Activated CD4-positive, alpha-beta T cell treated with anti-CD3 and anti-CD28 coated beads, Interleukin-2, amount 50 U/mL, for 4 hours (primary cell): ENCODE measurements at places on chromosomes 11 and 22.
A peak's percentile ranks its signal among the peaks of the same experiment; 100 is the strongest.

DNA sequence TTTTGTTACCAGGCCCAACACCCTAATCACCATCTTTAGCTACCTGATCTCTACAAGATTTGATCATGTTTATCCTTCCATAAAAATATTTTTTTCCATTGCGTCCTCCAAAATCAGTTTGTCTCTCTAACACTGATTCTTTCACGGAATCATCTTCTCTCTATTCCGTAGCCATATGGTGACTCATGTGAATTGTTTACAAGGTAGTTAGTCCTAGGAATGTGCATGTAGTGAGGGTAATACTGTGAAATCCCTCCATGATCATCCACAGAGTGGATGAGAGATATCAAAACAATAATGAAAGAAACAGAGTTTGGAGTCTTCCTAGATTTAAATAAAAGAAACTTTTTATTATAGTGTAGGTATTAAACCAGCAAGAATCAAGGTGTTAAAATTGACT lies 230.2 kb downstream of the METTL15 start:
- DNase-seq: no peak

DNA sequence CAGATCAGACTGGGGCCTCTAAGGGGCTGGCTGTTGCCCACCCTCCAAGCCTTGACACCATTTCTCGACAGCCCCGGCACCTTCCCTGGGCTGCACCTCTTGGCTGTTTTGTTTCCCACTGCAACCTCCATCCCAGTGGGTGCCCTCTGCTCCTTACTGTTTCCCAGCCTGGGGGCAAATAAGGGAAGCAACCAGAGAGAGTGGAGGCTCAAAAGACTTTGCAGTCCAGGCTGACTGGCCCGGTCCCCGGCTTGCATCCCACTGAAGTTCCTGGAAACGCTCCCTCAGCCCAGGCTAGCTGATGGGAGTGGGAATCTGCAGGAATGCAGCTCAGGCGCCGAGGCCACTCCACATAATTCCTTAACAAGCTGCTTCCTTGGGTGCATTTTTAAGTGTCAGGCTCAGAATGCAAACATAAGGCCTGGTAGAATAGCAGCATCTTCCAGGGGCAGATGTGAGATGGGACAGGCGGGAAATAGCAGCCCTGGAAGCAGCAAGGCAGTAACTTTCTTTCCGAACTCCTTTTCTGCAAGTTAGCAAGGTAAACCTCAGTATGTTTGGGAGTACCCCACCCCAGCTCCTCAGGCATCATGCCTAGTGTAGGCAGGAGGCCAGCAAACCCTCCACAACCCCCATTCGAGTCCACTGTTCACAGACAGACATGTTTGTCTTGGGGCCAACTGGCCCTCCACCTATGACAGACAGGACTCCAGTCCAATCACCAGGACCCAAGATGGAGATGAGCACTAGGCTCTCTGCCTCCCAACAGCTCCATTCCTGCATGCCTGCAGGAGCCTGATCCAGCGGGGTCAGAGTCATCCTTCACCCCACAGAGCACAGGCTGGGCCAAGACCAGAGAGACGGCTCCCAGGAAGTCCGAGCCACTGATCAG lies 39.3 kb downstream of the RPL27A start:
- no peak for DNase-seq

GRCh38 chr22:48137640-48138039 lies 1375.2 kb downstream of the TBC1D22A start:
- no peak for DNase-seq

DNA sequence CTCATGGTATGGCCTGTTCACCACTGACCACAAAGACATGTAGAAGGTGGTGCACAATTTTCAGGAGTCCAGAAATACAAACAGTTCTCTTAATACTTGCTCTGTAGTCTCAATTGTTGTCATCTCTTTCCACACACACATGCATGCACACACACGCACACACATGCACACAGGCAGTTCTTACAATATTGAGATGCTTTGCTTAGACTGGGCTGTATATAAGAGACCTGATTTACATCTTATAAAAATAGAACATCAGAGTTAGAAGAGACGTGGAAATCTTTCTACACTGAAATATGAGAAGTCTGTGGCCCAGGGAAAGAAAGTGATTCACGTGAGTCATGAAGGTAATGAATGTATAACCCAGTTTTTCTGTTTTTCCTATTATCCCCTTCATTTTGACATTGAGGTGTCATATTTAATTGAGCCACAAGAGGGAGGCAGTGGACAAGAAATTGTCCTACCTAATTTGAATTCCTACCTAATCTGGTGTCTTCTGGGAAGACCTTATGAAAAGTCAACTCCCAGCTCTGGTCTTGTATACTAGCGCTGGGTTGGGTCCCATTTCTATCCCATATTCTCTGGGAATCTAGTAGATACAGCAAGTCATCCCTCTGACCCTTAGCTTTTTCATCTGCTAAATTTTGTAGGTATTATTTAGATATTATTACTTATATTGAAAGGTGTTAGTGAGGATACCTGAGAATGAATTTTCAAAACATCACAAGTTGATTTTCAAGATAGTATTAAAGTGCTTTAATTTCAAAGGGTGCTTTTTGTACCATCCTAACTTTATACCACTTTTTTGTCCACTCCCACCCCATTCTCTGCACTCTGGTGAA lies 14.9 kb upstream of the MS4A4A start:
- no peak for DNase-seq

GRCh38 chr11:65215441-65216076 lies 33.8 kb downstream of the CAPN1 start:
- peak; percentile 34 for DNase-seq

- no peak for DNase-seq
These were observed 1487.5 kb downstream of the LRRC4C start for GRCh38 chr11:39971938-39972337.

- no peak for DNase-seq
These were observed 110.3 kb downstream of the ZBTB16 start for GRCh38 chr11:114169821-114170220.

DNA sequence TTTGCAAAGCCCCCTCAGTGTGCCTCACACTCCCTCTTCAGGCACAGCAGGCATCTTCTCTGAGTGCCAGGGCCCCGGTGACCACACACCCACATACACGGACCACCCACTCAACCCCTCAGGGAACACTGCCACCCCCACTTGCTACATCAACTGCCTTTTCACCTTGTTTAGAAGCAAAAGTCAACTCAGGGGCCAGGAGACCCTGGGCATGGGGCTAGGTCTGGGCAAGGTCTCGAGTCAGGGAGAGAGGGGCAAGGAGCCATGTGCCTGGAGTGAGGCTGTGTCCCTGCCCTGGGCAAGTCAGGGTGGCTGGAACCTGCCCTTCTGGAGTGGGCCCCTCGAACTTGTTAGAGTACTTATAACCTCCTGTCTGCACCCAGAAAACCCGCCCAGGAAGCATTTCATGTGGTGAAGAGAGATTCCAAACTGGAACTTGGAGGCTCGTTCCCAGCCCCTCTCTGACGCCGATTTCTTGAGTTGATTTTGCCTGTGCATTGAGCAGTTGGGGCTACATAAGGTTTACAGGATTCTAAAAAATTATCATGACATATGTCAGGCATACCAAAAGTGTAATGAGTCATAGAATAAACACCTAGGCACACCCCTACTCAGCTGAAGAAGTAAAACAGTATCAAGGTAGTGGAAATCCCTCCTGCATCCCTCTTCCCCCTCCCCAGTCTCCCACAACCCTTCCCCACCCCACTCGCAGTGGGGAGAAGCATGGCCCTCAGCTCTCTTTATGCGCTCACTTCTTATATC lies 74.3 kb downstream of the MYEOV start:
- no peak for DNase-seq

- no peak for DNase-seq
These were observed 5.7 kb downstream of the PANX2 start for GRCh38 chr22:50175921-50176849.
